ENCODE measurements at places on chromosomes 11 and 22.

GRCh38 chr11:37503411-37504059 is 905.5 kb upstream of the RAG2 start:
- no peak for DNase-seq

DNA sequence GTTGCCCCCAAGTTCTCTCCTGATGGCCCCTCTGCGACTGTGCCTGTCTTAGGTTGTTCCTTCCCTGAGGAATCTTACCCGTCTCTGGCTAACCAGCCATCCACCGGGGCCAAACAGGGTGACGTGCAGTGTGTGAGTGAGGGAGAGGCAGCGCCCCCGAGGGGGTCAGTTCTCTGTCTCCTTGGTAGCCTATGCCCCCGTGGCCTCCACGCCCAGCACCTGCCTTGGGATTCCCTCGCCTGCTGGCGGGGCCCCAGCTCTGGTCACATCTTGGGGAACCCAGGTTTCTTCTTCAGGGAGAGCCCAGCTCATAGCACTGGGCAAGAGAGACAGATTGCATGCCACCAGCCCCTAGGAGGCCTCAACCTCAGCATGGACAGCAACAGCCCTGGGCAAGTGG is 5.8 kb downstream of the NXF1 start:
- no peak for DNase-seq

DNA sequence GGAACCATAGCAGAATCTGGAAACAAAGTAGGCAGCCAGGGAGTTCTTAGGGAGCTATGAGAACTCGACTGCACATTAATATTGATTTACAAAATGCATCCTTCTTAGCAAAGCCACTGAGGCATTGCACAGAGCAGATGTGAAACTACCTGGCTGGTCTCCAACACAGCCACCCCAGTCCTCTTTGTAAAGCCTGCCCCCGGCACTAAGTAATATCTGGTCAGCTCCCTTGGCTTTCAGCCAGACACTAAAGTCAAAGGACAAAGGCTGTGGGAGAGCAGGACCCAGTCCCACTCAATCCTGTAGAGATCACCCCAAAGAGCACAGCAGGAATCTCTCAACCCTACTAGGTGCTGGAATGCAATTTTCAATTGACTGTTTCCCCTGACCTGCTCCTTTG is 12.8 kb downstream of the XRRA1 start:
- DNase-seq = no peak

DNA sequence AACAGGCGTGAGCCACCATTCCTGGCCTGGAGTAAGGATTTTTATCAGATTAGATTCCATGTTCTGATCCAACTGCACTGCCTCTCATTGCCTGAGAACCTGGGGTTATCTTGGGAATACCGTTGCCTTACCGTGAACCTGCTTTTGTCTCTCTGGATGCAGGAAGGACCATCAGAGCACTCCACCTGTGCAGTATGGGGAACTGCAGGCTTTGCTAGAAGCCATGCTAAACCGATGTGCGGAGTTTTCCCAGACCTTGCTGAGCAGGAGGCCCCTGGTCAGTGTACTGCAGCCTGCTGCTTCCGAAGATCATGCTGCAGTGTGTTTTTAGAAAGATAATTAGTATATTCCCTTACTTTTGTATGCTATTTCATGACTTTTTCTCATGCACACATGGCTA is 43.6 kb downstream of the MEI1 start:
- DNase-seq = peak; percentile 67

DNA sequence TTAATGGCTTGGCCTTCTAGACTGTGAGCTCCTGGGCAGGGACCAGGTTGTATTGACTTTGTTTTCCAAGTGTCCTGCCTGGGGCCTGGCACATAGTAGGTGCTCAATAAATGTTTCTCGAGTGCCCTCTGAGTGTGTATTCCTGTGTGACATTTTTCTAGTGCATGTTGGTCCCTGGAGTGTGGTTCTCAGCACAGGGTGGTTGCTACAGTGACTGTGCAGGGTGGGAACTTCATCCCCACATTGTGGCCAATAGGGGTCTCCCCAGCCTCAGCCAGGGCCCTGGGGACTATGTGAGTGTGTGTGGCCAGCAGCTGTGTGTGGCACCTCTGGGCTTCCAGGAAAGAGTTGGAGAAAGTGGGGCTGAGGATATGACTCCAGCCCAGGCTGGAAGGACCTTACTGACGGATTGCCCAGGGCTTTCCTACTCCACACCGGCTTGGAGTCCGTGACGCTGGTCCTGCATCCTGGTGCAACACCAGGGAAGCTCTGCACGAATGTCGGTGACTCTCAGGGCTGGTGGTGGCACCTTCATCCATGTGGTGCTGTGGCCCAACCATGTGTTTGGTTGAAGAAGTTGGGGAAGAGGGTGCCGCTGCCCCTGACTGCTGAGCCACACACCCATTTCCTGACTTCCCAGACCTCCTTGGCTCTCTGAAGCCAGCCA is 9.0 kb upstream of the MARK2 start:
- peak; percentile 35 for DNase-seq

DNA sequence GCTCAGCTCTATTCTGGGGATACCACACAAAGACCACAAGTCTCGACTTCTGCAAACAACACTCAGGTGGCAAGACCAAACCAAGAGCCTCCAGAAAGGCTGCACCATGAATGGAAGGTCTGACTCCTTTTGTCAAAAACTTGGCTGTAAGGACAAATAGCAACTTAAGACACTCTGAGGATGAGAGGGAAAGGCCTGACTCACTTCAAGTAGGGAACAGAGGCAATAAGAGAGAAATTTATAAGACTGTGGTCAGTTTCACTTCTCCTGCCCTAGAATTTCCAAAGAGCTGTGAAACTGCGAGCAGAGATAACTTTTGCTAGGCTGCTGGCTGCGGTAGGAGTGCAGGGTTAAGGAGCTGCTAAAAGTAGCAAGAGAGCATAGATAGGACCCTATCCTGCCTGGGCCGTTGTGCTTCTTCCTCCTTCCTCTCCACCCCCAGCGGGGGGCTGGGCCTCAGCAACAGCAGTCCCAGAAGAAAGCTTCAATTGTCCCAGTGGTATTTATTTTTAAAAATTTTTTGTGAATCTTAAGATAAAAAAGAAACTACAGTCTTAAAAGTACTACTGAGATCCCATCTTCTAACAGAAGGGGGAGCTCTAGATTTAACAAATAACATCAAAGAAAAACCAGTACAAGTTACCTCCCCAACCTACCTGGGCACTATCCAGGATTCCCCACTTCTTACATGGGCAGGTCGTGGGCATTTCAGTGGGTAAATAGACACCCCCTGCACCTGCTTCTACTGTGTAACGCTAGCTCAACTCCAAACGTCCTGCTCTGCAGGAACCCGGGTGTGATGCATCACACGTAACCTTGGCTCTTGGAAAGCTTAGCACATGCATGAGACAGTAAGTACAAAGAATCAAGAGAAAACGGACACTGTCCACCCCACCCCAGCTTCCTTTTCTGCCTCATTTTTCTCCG is 66.4 kb downstream of the SGSM3 start:
- no peak for DNase-seq

GRCh38 chr11:130344841-130345240 is 30.1 kb upstream of the ZBTB44 start:
- no peak for DNase-seq

GRCh38 chr11:68685656-68686380 is 1.5 kb downstream of the GAL start:
- no peak for DNase-seq

GRCh38 chr11:116202922-116203321 is 569.9 kb downstream of the BUD13 start:
- DNase-seq = no peak

- DNase-seq = no peak
Observed at GRCh38 chr11:77276271-77276670, 25.2 kb downstream of the GDPD4 start.

GRCh38 chr11:30861064-30861463 is 274.9 kb upstream of the MPPED2 start:
- DNase-seq = no peak

- DNase-seq = no peak
Observed at GRCh38 chr11:19121646-19122045, 4.7 kb downstream of the ZDHHC13 start.

DNA sequence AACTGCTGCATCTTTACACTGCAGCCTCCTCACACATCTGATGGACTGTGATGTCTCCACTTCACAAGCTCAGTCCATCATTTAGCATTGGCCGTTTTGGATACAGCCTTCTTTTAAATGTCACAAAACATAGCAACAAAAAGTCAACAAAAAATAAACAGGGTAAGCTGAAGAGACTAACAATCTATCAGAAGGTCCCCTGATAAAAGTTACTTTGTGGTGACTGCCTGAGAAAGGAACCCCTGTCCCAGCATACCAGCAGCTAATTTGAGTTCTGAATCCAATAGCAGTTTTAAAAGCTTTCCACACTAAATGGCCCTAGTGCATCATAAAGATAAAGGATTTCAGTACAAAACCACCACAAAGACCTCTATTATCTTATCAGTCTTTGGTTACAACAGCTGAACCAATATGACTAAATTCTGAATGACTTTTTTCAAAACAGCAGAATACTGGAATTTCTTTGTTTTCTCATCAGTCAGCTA is 162.4 kb downstream of the SOX6 start:
- DNase-seq = no peak

GRCh38 chr22:46273432-46274148 is 5.8 kb downstream of the TTC38 start:
- DNase-seq = no peak

DNA sequence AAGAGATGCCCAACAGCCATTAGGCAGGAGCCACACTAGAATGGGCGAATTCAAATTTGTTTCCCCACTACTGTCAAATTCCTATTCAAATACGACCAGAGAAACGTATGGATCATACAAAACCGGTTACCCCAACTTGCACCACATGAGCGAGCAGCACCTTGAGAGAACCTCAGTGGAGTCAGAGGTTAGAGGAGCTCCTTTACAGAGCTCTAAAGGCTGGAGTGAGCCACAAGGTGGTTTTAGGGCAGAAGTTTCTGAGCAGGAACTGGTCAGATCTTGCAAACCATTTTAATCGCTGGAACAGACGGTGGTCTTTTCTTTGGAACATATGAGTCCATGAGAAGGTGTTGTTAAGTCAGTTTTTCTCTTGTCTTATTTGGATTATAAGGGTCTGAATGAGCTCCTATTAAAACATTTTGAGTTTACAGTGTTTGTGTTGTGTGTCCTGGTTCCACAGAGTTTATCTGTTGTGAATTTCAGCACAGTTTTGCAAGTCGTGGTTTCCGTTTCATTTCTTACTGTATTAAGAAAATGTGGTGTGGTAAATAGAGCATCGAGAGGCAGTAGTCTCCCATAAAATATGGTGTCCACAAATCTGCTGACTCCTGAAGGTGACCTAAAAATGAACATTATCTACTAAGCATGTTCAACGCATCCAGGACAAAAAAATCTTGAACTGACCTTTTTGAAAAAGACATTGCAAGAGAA is 471.7 kb downstream of the NTM start:
- no peak for DNase-seq

DNA sequence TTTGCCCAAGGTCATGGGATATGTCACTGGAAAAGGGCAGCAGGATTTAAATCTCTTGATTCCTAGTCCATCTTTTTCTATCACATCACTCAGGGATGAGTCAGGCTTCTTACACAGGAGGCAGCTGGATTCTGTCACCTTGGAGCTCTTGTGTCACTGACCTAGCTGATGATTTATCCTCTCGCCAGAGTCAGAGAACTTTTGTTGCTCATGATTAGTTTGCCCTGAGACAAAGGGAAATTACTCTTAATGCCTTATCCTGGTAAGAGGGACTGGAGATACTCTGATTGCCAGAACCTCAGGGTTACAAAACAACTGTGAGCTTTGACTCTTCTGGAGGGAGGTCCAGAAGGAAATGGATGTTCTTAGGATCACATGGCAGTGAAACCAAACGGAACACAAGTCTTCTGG is 10.1 kb downstream of the COA4 start:
- DNase-seq = peak; percentile 23

GRCh38 chr11:931385-931784 is 5.7 kb downstream of the AP2A2 start:
- DNase-seq = no peak

- peak; percentile 75 for DNase-seq
Observed at GRCh38 chr11:10497371-10498021, 42.4 kb downstream of the AMPD3 start.

GRCh38 chr11:94925422-94926270 is 47.7 kb downstream of the CWC15 start:
- no peak for DNase-seq

DNA sequence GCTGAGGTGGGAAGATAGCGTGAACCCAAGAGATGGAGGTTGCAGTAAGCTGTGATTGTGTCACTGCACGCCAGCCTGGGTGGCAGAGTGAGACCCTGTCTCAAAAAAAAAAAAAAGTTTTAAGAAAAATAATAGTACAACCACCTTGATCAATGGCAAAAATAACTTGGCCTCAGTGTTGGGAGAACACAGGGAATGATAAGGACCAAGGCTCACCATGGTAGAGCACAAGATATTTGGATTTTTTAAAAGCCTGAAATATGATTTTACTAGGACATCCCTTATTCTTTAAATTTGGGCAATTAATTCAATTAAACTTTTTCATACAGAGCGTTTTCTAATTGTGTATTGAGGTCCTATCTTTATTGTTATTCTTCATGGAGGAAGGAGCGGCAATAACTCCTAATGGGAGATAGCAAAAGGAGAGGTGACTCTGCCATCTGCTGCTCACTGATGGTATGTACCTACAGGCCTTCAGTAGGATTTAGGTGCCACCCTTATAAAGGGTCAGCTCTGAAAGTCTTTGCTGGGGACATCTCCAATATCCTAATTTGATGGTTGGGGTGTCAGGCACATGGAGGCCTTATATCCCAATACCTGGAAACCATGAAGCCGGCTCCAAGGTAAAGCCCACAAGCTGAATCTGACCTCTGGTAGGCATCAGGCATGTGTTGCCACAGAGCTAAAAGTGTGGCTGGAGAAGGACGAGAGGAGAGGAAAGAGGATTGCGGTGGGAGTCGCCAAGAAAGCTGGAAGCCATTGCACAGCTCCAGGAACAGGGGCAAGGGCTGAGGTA is 21.9 kb upstream of the POLD3 start:
- peak; percentile 44 for DNase-seq

GRCh38 chr11:86418917-86419316 is 44.2 kb downstream of the CCDC81 start:
- no peak for DNase-seq

- DNase-seq = no peak
Observed at GRCh38 chr11:59416613-59417012, 9.6 kb downstream of the OR5A2 start.

DNA sequence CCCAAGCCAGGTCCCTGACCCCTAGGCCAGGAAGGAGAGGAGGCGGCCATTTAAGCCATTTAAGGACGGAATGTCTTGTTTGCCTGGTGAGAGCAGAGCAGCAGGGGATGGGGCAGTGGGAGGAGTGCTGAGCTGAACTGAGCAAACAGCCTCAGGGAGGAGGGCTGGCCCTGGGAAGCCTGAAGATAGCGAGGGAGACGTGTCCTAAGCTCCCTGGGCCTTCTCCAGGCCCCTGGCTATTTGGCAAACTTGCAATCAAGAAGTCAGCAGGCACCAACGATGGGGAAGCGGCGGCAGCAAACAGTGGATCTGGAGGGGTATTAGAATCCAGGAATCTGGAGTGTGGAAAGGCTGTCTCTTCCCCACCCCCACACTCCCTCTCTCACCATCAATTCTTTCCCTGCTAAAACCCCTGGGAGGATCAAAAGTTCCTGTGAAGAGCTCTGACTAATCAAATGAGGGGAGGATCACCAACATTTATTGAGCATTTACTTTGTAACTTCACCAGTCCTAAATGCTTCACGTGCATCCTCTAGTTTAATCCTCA is 8.8 kb downstream of the BCL9L start:
- no peak for DNase-seq

Measured in WERI-Rb-1 (cell line).